ENCODE measurements at places on chromosomes 3 and 15. TPM values are rescaled to one million over a fixed set of nuclear protein-coding genes. Genes with fewer than 3 reads are reported as not detected.

- DNase-seq, result no peak
- H3K36me3 ChIP-seq, result peaks cover 16% of the 10 kb centered on the region
- peak overlapping the region; percentile 44 for H3K27ac ChIP-seq
- H3K4me1 ChIP-seq, result peaks cover 81% of the 10 kb centered on the region
- H3K4me3 ChIP-seq, result no peak overlapping the region
These were observed 5.3 kb upstream of the NRROS start for GRCh38 chr3:196634224-196634623.

Gene LDHAL6B
- total RNA-seq, result not detected

Gene MEIS2
- total RNA-seq, result not detected

DNA sequence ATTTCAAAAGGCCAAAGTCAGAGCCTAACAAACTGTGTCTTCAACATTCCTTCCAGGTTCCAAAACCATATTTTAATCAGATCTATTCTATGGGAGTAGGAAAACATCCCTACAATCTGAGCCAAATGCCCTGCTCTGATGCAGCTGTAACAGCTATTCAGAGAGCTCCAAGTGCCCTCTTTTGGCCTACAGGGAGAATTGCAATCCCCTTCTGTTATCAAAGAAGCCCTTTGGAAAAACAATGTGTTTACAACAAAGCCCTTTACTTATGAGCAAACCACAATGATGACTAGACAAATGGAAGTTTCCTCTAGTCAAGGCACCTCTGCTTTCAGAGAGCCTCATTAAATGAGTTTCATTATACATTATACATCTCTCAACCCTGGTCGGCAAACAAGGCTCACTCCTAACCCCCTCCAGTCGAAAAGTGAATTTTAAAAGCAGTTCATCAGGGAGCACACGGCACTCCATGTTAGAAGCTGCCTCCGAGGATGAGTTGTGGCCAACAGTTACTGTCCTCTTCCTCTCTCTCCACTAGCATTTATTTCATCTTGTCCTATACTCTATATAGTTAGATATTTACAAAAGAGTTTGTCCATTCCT, 42.6 kb upstream of the TMCO5A start:
- H3K27ac ChIP-seq, result no peak overlapping the region
- no peak overlapping the region for H3K4me3 ChIP-seq
- DNase-seq, result no peak
- no peaks in the 10 kb centered on the region for H3K4me1 ChIP-seq

Gene DPPA4
- not detected for total RNA-seq

DNA sequence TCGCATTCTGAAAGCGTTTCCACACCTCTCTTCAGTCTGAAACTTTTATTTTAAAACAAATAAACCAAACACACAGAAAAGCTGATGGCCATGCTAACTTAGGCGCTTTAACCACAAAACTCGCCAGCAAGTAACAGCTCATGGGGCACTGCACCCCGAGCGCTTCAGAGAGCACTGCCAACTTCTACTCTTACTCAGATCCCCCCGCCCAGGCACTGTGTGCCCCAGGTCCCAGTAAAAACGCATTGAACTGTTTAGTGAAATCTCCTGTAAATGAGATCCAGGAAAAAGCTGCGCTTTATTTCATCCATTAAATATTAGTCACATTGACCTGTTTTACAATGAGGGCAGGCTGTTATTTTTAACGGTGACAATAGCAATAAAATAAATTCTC, 99.7 kb downstream of the LRIG1 start:
- peaks cover 14% of the 10 kb centered on the region for H3K36me3 ChIP-seq
- no peak for DNase-seq
- H3K4me3 ChIP-seq, result no peak overlapping the region
- H3K27me3 ChIP-seq, result no peaks in the 10 kb centered on the region
- no peak overlapping the region for H3K27ac ChIP-seq

Gene CIB2
- 0.55 TPM for total RNA-seq

DNA sequence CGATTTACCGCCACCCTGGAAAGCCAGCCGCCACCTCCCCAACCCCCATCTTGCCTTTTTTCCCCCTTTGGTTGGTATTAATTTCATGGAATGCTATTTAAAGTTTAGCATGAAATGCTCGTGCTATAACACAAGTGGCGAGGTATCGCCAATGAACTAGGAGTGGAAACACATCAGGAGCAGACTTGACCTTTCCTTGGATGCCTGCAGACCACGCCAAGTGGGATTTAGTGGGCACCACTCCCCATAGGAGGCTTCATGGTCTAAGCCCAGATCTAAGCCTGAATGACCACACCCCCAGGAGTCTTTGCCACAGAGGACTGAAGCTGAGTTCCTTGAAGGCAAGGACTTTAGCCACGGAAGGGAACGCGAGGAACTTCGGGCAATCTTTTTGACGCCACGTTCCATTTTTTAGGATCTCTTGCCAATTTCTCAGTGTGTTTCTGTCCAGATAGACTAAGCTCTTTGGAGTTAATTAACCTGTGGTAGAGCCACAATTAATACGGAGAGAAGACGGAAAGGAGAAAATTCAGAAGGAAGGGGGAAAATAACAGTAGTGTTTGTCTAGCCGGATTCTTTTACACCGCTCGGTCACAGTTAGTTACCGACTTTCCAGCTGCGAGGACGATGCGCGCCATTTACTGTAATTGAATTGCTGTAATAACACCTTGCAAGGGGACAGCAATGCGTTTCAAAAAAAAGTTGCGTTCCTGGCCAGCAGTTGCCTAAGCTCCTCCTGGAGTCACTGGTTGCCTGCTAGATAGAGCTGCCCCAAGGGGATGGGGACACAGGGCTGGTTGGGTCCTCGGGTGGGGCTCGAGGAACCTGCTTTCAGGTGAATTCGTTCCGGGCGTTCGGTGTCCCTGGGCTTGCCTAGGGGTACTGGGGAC, 37.1 kb downstream of the NR2F2 start:
- no peak overlapping the region for H3K4me3 ChIP-seq
- H3K36me3 ChIP-seq, result no peaks in the 10 kb centered on the region
- peak overlapping the region; percentile 2 for H3K27ac ChIP-seq
- H3K4me1 ChIP-seq, result no peaks in the 10 kb centered on the region
- H3K27me3 ChIP-seq, result peaks cover 70% of the 10 kb centered on the region
- no peak for DNase-seq

Gene CASR
- not detected for total RNA-seq

- no peak for DNase-seq
- H3K27ac ChIP-seq, result no peak overlapping the region
- H3K27me3 ChIP-seq, result no peaks in the 10 kb centered on the region
- H3K36me3 ChIP-seq, result peaks cover 51% of the 10 kb centered on the region
These were observed 8.6 kb downstream of the ZNF445 start for GRCh38 chr3:44468572-44469520.

Gene CDHR4
- total RNA-seq, result not detected

DNA sequence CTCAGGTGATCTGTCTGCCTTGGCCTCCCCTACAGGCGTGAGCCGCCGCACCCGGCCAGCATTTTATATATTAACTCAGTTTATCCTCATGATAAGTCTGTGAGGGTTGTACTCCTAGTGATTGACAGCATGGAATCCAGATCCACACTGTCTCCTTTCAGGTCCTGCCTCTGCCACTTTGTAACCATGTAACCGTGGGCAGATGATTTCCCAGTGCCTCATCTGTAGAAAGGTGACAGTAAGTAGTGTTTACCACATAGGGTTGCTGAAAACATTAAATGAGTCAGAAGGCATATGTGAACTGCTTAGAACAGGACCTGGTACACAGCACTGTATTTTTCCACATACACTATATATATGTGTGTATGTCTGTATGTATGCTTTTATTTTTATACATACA, 2.4 kb downstream of the FYTTD1 start:
- peak overlapping the region; percentile 71 for H3K4me3 ChIP-seq
- no peak for DNase-seq
- H3K27ac ChIP-seq, result peak overlapping the region; percentile 41
- peaks cover 38% of the 10 kb centered on the region for H3K4me1 ChIP-seq

Gene NKTR
- 96.4 TPM for total RNA-seq

Gene PAQR5
- not detected for total RNA-seq

Gene ISLR
- total RNA-seq, result not detected

Gene JMJD7
- total RNA-seq, result 28.4 TPM

GRCh38 chr3:180188512-180189309, 152.0 kb upstream of the PEX5L start:
- H3K4me1 ChIP-seq, result no peaks in the 10 kb centered on the region
- H3K4me3 ChIP-seq, result no peak overlapping the region
- no peak overlapping the region for H3K27ac ChIP-seq
- no peaks in the 10 kb centered on the region for H3K27me3 ChIP-seq

Gene C3orf85
- total RNA-seq, result not detected

GRCh38 chr15:68818769-68819494, 1.8 kb downstream of the ANP32A start:
- peak; percentile 16 for DNase-seq
- H3K4me3 ChIP-seq, result peak overlapping the region; percentile 90
- peak overlapping the region; percentile 97 for H3K27ac ChIP-seq
- no peaks in the 10 kb centered on the region for H3K27me3 ChIP-seq
- peaks cover 45% of the 10 kb centered on the region for H3K4me1 ChIP-seq

Gene LCMT2
- 10.5 TPM for total RNA-seq

DNA sequence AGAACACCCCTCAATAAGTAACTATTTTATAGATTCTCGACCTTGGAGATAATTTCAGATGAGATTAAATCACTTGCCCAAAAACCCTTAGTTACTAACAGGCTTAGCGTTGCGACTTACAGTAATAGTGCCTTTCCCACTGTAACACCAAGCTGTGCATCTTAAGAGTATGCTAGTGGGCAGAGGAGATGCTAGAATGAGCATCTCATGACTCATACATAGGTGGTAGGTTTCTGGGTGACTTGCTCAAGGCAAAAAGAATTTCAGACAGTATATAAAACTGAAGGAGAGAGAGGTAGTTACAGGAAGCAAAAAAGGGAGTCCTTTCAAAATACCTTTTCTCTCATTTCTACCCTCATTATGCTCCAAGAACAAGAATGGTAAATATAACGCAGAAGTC, 3.9 kb downstream of the KATNBL1 start:
- DNase-seq, result no peak
- H3K4me1 ChIP-seq, result peaks cover 21% of the 10 kb centered on the region
- no peaks in the 10 kb centered on the region for H3K27me3 ChIP-seq
- no peak overlapping the region for H3K27ac ChIP-seq
- H3K36me3 ChIP-seq, result peaks cover 22% of the 10 kb centered on the region

Gene SCAANT1
- not detected for total RNA-seq

DNA sequence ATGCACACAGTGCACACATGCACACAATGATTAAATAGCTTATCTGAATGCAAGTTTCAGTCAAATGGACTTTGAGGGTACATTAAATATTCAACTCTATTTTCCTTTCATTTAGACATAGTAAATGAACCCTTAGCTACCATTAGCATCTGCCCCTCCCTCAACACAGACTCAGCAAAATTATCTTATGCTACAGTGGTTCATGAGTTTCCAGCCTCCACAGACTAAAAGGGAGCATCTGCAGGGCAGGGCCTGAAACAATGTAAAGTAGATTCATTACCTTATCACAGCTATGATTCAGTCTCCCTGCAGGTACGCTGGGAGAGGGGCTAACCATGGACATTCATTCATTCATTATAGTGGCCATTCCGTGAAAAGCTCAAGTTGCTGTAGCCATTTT, 329.1 kb downstream of the VGLL3 start:
- H3K27ac ChIP-seq, result no peak overlapping the region
- no peak for DNase-seq
- no peaks in the 10 kb centered on the region for H3K4me1 ChIP-seq

DNA sequence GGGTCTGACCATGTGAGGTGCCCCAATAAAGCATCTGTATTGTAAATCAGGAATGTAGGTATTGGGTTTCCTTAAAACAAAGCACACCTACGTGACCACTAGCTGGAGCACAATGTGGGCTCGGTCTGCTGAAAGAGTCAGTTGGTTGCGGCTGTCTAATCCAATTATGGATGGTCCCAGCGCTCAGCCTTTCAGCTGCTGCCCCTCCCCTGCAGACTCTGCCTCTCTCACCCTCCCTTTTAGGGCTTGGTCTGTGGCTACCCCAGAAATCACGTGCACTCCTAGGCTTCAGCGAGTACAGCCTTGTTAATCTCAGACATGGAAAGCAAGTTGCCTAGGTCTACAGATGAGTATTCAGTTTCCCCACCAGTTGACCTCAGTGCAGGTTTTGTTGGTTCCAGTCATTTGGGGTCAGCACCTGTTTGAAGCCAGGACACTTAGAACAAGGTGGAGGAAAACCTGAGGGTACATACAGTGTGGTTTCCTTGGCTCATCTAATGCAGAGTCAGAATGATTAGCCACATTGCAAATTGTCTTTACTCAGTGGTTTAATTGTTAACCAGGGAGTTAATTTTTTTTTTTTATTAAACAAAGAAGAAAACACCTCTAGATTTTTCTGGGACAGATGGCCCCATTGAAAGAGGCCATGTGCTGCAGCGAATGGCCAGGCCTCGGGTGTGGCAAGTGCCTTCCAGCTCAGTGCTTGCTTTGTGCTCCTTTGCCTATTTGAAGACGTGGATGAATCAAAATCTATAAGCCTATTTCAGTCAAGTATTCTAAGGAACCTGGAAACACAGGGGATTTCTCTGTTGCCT, 137.7 kb downstream of the IGF1R start:
- peaks cover 22% of the 10 kb centered on the region for H3K4me1 ChIP-seq
- H3K4me3 ChIP-seq, result no peak overlapping the region
- no peaks in the 10 kb centered on the region for H3K36me3 ChIP-seq
- H3K27me3 ChIP-seq, result no peaks in the 10 kb centered on the region

DNA sequence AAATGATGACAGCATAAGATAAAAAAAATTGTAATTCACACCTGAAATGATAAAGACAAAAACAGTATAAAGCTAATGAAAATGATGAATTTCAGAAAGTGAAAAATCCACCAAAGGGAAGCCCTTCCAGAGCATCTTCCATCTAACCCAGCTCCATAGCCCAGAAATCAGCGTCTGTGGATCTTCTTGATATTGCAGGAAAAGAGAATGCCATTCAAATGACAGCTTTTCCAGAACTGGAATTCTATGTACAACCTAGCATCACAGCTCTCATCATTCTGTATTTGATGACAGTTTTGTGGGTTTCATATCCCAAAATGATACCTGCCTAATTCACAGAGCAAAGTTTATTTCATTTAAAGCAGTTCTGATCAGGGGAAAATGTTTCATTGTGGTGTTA, 267.3 kb downstream of the FHIT start:
- no peak overlapping the region for H3K4me3 ChIP-seq
- no peak for DNase-seq
- no peaks in the 10 kb centered on the region for H3K36me3 ChIP-seq
- no peaks in the 10 kb centered on the region for H3K27me3 ChIP-seq
- no peak overlapping the region for H3K27ac ChIP-seq
- H3K4me1 ChIP-seq, result no peaks in the 10 kb centered on the region

Gene ASB14
- total RNA-seq, result not detected

- no peak overlapping the region for H3K4me3 ChIP-seq
- no peaks in the 10 kb centered on the region for H3K4me1 ChIP-seq
- H3K36me3 ChIP-seq, result no peaks in the 10 kb centered on the region
- H3K27me3 ChIP-seq, result peaks cover 5% of the 10 kb centered on the region
These were observed 277.2 kb downstream of the TBL1XR1 start for GRCh38 chr3:176919836-176920765.

GRCh38 chr3:48514431-48515227, 10.7 kb upstream of the SHISA5 start:
- H3K27ac ChIP-seq, result peak overlapping the region; percentile 83
- H3K36me3 ChIP-seq, result peaks cover 12% of the 10 kb centered on the region
- H3K4me3 ChIP-seq, result peak overlapping the region; percentile 48
- DNase-seq, result peak; percentile 79

- H3K36me3 ChIP-seq, result no peaks in the 10 kb centered on the region
- no peaks in the 10 kb centered on the region for H3K4me1 ChIP-seq
- no peak for DNase-seq
- H3K4me3 ChIP-seq, result no peak overlapping the region
These were observed 228.0 kb upstream of the ADAMTS9 start for GRCh38 chr3:64915778-64916177.

GRCh38 chr3:129386984-129387383, 41.5 kb downstream of the EFCAB12 start:
- DNase-seq, result no peak
- H3K36me3 ChIP-seq, result peaks cover 24% of the 10 kb centered on the region
- no peak overlapping the region for H3K27ac ChIP-seq
- H3K4me3 ChIP-seq, result no peak overlapping the region
- no peaks in the 10 kb centered on the region for H3K4me1 ChIP-seq
- H3K27me3 ChIP-seq, result no peaks in the 10 kb centered on the region

Gene DAZL
- not detected for total RNA-seq
